Naive thymus-derived CD8-positive, alpha-beta T cell (primary cell): ENCODE measurements at places on chromosomes 16 and 17.

DNA sequence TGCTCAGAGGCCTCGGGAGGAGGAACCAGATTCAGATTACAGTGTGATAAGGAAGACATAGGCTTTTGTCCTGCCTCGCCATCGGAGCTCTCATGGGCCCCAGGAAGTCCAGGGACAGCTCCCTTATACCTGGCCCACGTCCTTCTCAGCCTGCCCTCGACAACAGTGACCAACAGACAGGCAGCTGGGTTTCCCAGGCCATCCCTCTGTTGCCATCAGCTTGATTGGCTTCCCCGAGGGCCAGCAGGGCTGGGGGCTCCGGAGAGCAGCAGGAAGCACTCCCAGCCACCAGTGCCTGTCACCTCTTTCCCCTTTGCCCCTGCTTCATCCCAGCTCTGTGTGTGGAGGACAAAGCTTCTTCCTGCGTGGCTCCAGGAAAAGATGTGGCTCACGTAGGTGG, 17.6 kb downstream of the CD300A start:
- no peak for DNase-seq

GRCh38 chr17:39400547-39401411, 647 bp downstream of the FBXL20 start:
- no peak for DNase-seq

DNA sequence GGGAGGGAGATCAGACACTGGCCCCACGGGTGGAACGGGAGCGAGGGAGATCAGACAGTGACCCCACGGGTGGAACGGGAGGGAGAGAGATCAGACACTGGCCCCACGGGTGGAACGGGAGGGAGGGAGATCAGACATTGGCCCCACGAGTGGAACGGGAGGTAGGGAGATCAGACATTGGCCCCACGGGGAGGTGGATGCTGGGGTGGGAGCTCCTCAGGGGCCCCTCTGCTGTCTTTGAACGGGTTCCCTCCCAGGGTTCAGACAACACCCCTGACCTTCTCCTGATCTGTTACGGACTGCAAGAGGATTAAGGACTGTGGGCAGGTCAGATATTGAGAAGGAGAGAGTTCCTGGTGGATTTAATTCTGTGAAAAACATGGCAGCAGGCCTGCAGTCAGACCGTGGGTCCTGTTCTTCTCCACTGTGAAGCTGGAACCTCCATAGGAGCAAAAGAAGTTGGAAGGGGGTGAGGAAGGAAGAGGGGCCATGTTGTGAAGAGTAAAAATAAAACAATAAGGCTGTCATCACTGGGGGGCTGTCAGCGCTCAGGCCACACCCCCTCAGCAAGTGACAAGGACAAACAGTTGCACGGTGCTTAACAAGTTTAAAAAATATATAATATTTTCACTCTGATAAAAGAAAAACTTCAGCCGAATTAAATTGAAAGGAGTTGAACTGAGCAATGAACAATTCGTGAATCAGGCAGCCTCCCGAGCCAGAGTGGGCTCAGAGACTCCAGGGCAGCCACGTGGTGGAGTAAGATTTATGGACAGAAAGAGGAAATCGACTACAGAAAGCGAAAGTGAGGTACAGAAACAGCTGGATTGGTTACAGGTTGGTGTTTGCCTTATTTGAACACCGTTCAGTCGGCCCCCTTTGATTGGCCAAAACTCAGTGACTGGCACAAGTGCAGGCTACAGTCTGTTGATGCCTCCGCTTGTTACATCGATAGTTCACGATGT, 348.7 kb upstream of the TNRC6C start:
- DNase-seq: peak; percentile 86

DNA sequence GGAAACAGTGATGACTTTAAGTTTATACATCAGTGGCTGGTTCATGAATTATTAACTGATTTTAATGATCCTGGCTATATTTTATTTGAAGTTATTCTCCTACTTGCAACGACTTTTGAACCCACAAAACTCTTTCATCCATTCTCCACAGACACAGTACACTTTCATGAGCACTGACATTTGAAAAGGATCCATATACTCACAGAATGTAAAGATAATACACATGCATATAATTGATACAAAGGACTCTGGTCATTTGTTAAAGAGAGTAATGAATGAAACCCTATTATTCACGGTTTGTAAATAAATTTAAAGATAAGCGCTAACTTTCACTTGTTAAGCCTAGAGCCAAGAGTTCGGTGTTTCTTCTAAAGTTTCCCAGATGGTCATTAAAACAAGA, 3.3 kb downstream of the TOX3 start:
- no peak for DNase-seq

- DNase-seq: no peak
Measured at GRCh38 chr16:20638711-20639335, 58.7 kb downstream of the ACSM1 start.

- no peak for DNase-seq
Measured at GRCh38 chr17:82399601-82400101, 18.5 kb upstream of the HEXD start.

GRCh38 chr16:62190426-62190825, 154.2 kb upstream of the CDH8 start:
- DNase-seq: no peak

DNA sequence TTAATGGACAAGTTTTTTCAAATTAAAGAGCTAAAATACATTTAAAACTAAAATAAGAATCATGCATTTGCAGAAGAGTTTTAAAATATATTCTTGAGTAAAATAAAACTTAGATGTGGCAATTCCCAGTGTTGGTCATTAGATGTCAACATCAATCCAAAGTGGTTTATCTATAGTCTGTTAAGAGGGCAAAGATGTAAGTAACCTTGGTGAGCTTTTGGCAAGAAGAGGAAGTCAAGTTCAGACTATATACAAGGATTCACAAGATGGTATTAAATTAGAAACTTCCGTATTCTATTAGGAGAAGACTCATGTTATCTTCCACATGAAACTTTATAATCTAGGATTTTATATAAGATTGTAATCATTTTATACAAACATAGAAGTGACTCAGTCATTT, 73.1 kb downstream of the CEP95 start:
- no peak for DNase-seq

GRCh38 chr17:17789828-17790636, 46.8 kb downstream of the SREBF1 start:
- no peak for DNase-seq

- DNase-seq: no peak
Measured at GRCh38 chr17:63665527-63666214, 34.3 kb downstream of the LIMD2 start.

GRCh38 chr17:28433721-28434120, 27.7 kb upstream of the SLC46A1 start:
- DNase-seq: no peak

DNA sequence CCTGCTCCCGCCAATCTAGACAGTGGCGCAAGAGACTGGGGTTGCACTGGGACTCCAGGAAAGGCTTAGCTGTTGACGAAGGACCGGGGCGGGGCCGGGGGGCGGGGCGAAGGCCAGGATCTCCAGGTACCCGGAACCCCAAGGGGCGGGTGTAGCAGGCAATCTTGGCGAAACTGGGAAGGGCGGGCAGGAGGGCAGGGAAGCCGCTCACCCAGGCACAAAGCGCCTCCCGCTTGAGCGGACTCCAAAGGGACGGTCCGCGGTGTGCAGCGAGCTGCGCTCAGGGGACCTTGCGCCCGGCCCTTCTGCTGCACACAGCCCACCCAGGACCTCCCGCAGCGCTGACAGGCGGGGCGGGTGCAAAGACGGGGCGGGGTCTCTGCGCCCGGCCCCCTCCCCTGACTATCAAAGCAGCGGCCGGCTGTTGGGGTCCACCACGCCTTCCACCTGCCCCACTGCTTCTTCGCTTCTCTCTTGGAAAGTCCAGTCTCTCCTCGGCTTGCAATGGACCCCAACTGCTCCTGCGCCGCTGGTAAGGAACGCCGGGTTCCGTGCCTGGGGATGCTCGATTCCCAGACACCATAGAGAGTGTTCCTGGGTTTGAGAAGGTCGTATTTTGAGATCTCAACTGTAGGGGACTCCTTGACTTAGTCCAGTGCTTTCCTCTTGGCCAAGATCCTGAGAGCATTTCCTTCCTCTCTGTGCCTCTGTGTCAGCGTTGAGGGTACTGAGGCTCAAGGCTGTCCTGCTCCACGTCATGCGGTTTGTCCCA, at the start of gene MT1F:
MT1F (plus strand) TSS at position 405 of the 772 bp plus-strand sequence; CDS start at position 505, 100 bp downstream.
- peak; percentile 75 for DNase-seq
